ENCODE measurements at places on chromosomes 7 and 10.

- no peak for DNase-seq
Observed at GRCh38 chr10:99630433-99630832, 10.2 kb upstream of the SLC25A28 start.

- no peak for DNase-seq
Observed at GRCh38 chr10:133272964-133273420, 3.7 kb downstream of the ADAM8 start.

DNA sequence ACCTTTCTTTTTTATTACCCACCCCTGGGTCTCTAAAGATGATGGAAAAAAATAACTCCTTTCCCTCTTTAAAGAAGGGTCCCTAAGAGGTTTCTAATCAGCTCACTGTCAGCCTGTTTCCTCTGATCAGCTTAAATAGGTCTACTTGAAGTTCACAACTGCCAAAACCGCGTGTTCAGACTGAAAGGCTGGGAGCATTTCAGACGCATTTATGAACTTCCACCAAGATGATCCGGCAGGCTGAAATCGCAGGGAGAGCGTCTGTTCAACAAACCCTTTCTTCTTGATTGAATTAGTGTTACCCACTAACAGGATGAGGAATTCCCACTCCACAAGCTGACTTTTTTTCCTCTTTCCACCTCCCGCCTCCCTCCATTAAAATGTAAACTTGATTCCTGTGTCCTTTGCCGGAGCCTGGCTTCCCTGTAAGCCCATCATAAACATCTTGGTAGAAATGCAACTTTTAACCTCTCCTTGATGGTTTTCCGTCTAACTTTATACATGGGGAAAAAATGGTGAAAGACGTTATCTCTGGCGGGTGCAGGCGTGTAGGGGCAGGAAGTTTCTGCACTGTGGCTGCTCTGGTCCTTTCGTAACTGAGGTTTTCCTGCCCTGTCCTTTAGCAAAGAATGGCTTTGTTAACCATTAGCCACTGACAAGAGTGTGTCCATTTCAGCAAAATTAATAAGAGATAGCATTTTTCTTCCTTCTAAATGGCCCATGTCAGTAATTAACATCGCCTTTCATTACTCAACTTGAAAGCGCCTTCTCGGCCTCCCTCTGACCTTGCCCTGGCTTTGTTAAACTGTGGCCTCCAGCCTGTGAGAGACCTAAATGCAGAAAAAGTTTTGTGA is 130.7 kb downstream of the BAMBI start:
- no peak for DNase-seq

GRCh38 chr10:114655671-114656070 is 2.4 kb downstream of the ABLIM1 start:
- DNase-seq = no peak

DNA sequence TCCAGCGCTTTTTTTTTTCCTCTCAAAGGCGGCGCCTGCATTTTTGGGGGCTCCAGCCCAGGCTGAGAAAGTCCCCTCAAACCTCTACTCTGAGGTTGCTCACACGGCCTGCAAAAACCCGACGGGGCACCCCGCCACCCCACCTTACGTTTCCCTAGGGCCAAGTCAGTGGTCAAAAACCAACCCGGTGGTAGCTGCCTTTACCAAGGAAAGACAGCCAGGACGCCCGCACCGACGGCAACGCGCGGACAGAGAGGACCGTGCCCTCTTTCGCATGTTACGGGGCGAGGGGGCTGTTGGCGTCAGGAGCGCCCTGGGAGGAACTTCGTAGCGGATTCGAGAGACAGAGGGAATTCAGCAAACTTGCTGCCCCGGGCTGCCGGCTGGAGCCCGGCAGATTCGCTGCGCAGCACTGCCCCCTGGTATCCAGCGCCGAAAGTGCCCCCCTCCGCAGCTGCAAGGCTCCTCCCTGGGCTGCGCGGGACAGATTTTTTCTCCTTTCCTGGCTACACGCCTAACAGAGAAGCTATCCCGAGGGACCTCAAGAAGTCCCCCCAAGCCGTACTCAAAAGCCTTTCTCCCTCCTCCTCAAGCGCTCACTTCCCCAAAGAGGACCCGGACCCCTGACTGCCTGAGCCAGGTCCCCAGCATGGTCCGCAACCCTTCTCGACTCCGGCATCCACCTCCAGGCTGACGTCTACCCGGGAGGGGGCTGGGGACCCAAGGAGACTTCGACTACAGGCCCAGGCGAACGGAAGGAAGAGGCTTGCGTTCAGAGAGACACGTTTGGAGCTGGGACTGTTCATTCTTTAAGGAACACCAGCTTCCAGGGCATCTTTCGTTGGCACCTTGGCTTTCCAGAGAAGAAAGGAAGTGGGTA is 27.7 kb upstream of the VAX1 start:
- no peak for DNase-seq

DNA sequence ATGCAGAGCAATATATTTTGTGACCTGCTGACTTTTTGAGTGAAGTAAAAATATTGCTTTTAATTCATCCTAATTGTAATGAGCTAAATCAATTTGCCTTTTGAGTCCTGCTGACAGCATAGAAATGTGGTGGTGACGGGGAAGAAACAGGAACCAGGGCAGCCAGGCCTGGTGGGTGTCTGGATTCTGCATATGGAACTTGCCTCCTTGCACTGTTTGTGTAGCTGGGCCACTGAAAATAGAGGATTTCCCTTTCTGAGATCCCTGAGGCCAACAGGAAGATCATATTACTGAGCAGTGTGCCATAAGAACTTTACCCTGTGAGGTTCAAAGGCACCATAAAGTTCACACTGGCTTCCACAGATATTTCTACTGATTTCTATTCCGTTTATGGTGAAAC is 488.4 kb upstream of the AKR1E2 start:
- no peak for DNase-seq

Measured in stimulated activated CD8-positive, alpha-beta memory T cell treated with anti-CD3 and anti-CD28 coated beads, Interleukin-4, amount 100 ng/mL, for 4 hours (primary cell).